ENCODE measurements at places on chromosomes 12 and 14. TPM values are rescaled to one million over a fixed set of nuclear protein-coding genes. Genes with fewer than 3 reads are reported as not detected.

AHNAK2 gene
- not detected for total RNA-seq

ISM2 gene
- total RNA-seq = not detected

DNA sequence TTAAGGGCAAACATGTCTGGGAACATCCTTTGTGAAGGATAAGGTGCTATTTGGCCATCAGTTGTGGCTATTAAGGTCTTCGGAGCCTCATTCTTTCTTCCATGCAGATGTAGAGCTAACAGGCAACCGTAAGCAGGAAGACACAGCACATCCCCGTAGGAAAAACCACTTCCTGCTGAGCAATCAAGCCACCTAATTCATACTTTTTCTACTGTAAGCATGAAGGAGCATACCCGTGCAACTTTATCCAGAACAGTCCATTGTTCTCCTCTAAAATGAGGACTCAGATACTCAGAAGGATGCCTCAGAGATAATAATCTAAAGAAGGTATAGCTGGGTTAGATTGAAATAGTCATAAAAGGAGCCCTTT, 232.0 kb downstream of the PPM1H start:
- H3K27ac ChIP-seq = no peak overlapping the region
- no peaks in the 10 kb centered on the region for H3K36me3 ChIP-seq
- no peak overlapping the region for H3K4me3 ChIP-seq

TAS2R20 gene
- 1.7 TPM for total RNA-seq

DNA sequence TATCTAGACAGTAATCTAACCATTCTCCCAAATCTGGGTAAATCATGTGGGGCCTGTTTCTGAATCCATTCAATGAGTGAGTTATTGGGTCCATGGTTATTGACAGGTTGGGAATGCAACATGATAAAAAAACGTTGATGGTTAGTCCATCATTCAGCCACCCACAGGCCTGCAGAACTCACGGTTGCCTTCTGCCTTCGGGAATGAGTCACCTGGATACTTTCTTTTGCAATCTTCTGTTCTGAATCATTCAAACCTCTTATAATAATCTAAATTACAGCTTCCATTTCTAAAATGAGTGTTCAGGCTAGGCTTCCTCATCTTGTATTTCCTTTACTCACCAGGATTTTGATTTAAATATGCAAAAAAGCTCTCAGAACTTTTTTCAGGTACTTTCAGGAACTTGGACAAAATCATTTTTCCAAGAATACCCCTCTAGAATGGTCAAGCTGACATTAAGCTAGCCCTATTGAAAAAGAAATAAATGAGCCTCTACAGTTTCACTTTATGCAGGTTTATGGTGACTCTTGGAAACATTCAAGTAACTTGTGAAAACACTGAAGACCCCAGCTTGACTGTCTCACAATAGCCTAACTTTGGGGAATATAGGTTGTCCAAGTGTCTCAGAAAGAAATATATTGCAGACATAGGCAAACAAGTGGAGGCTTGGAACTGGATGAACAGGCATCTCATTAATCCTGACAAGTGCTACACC, 94.4 kb downstream of the KCNK10 start:
- no peaks in the 10 kb centered on the region for H3K4me1 ChIP-seq
- no peak overlapping the region for H3K27ac ChIP-seq
- H3K27me3 ChIP-seq = peaks cover 4% of the 10 kb centered on the region

Data from activated B cell treated with CpG ODN at 0.5 μM for 24 hours (primary cell).